ENCODE measurements at places on chromosomes 6 and 20. TPM values are rescaled to one million over a fixed set of nuclear protein-coding genes. Genes with fewer than 3 reads are reported as not detected.

SH3BGRL2 gene
- 3.1 TPM for total RNA-seq

PMEPA1 gene
- total RNA-seq: 0.33 TPM

HMGCLL1 gene
- 1.3 TPM for total RNA-seq

FUT9 gene
- total RNA-seq: not detected

HLA-DQA1 gene
- total RNA-seq: not detected

GATA5 gene
- total RNA-seq: not detected

PTPRT gene
- total RNA-seq: not detected

FNDC1 gene
- total RNA-seq: 0.17 TPM

C2 gene
- total RNA-seq: 2.8 TPM

ENPP3 gene
- total RNA-seq: 0.15 TPM

SIRPD gene
- total RNA-seq: not detected

CD40 gene
- total RNA-seq: 8.8 TPM

PRL gene
- total RNA-seq: not detected

BPIFB1 gene
- not detected for total RNA-seq

CST2 gene
- not detected for total RNA-seq

RIN2 gene
- total RNA-seq: 59.2 TPM

TAGAP gene
- not detected for total RNA-seq

MLIP gene
- total RNA-seq: not detected

SLC17A9 gene
- total RNA-seq: 4.8 TPM

EPHA7 gene
- total RNA-seq: not detected

LRRC73 gene
- total RNA-seq: 0.50 TPM

RAET1L gene
- not detected for total RNA-seq

ZBTB9 gene
- 5.1 TPM for total RNA-seq

PSORS1C1 gene
- 0.29 TPM for total RNA-seq

CRYBG1 gene
- total RNA-seq: 15.6 TPM

SYCP2L gene
- not detected for total RNA-seq

CLPSL2 gene
- not detected for total RNA-seq

STK38 gene
- total RNA-seq: 25.0 TPM

MUC22 gene
- not detected for total RNA-seq

RPS21 gene
- 662 TPM for total RNA-seq

C6orf141 gene
- 1.3 TPM for total RNA-seq

SLC22A1 gene
- total RNA-seq: 1.3 TPM

FKBP1C gene
- 0.17 TPM for total RNA-seq

IRAK1BP1 gene
- total RNA-seq: 3.8 TPM

CYP24A1 gene
- not detected for total RNA-seq

MYLK2 gene
- total RNA-seq: not detected

TMEM244 gene
- total RNA-seq: not detected

CASS4 gene
- 12.4 TPM for total RNA-seq

DEFB124 gene
- total RNA-seq: not detected

HFE gene
- total RNA-seq: 20.7 TPM

SIRPG gene
- not detected for total RNA-seq

TNF gene
- not detected for total RNA-seq

PARD6B gene
- 0.66 TPM for total RNA-seq

DYNLT2 gene
- 0.99 TPM for total RNA-seq

GSTA2 gene
- not detected for total RNA-seq

MAP3K4 gene
- total RNA-seq: 27.1 TPM

PLCB4 gene
- 9.3 TPM for total RNA-seq

ZBP1 gene
- not detected for total RNA-seq

TXLNB gene
- total RNA-seq: 4.1 TPM

Measured in smooth muscle cell of trachea (primary cell).